ENCODE measurements at places on chromosomes 16 and 17. TPM values are rescaled to one million over a fixed set of nuclear protein-coding genes. Genes with fewer than 3 reads are reported as not detected.

DNA sequence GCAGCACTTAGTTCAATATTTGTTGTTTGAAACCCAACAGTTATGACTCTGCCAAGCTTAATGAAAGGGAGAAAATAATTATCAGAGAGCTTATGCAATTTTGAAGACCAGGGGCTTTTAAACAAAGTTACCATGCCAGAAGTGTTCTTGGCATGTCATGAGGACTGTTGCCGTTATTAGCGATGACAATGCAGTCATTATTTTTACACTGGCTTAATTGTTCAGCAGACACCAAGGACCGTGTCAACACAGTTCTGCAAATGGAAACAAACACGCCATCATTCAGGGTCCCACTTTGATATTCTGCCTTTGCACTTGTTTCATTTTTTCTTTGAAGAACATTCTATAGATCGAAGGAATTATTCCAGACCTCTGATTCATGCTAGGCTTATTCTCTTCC, 518.5 kb downstream of the CDH13 start:
- DNase-seq, result no peak

DNA sequence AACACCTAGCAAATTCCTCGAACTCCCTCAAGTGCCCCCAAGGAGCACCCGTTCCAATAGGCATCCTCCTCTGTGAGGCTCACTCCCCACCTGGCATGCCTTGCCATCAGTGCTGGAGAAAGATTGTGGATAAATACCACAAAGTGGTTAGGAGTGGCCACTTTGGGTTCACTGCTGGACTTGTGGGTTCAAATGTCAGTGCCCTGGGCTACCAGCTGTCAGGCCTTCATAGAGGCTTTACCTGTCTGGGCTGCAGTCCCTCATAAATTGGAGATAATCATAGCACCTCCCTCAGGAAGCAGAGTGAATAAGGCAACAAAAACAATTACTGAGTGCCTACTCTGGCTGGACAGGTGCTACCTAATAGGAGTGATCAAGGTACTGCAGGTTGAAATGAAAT, 1.5 kb upstream of the SYT17 start:
- no peak for DNase-seq

GRCh38 chr17:9824094-9824493, 1.6 kb upstream of the GLP2R start:
- DNase-seq, result peak; percentile 76

DNA sequence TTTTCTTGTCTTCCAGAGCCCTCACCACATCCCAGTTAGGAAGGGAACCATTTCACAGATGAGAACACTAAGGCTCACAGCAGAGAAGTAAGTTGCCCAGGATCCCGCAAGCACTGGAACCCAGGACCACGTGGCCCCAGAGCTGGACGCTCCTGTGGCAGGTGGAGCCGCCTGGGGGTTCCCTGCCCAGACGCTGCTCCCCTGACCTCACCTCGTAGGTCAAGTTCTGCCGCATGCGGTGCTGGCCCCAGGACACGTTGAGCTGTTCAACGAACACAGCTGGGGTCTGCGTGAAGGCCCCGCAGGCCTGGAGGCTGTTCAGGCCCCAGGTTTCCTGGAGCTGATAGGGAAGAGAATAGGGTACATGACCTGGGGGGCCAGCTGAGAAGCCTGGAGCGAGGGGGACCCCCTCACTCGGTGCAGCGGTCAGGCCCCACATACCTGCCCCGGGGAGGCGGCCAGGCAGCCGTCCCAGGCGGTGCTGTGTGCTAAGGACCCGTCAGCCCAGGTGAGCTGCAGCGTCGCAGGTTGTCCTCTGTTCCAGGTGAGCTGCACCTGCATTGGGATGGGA, 54.1 kb downstream of the RMI2 start:
- peak; percentile 59 for DNase-seq

DNA sequence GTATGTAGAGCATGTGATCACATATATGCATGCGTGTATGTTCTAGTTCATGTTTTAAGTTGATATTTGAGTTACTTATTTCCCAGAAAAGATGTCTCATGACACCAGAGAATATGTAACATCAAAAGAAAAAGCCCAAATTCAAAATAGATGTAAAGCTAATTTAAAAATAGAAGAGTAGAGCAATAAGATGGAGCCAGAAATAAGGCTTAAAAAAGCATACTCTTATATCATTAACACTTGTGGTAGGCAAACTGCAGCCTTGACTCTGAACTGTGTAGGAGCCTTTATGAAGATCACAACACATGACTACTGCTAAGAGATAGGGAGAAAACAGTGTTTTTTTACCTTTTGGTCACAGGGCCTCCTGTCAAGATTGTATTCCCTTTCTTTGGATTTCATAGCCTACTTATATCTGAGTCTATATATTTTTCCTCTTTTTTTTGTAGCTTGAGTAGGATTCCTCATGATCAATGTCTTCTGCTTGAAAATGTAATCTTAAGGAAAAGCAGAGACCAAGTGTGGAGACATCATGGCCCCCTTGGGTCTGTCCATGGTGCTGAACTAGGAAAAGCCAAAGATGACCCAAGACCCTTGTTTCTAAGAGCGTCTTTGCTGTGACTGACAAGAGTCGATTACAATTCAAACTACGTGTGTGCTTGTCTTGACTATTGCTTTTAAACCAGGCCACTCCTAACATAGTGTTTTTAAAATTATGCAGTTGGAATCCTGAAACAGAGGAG, 390.4 kb downstream of the SHISA9 start:
- DNase-seq, result no peak

DNA sequence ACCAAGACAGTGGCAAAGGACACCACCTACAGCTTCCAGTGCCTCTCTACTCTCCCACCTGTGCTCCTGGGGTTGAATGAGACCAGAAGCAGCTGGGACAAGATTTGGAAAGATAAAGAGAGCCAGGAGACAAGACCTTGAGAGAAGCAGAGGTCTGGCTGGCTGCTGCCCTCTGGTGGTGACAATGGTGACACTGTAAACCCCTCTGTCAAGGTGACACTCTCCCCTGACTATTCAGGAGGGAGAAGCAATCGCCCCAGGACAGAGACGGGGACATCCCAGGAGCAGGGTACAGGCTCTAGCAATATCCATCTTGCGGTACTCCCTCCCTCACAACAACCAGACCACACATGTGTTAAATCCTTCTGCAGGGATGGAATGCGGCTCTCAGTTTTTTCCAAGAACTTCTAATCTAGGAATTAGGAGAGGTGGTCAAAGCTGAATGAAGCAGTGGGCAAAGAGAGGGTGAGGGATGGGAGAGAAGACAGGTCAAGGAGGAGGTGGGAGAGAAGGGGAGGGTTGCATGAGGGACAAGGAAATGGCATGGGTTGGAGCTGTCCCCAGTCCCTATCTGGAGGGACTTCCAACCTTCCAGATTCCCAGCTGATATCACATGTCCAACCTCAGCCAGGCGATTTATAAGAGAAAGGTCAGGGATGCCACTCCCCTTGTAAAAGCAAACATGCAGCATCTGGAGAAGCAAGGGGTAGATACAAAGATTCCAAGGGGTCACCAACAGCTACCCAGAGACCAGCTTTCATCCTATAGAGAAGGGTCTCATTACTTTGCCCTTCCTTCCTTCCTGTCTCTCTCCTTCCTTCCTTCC, 2.9 kb downstream of the PHOSPHO1 start:
- peak; percentile 91 for DNase-seq

GRCh38 chr16:88638323-88639230, at the start of gene IL17C:
Gene IL17C (plus strand): TSS chr16:88638572. CDS start chr16:88638642, 70 bp downstream.
- DNase-seq, result peak; percentile 89

The BCKDK gene
- total RNA-seq, result 52.7 TPM
